ENCODE measurements at places on chromosomes 2 and 18.

DNA sequence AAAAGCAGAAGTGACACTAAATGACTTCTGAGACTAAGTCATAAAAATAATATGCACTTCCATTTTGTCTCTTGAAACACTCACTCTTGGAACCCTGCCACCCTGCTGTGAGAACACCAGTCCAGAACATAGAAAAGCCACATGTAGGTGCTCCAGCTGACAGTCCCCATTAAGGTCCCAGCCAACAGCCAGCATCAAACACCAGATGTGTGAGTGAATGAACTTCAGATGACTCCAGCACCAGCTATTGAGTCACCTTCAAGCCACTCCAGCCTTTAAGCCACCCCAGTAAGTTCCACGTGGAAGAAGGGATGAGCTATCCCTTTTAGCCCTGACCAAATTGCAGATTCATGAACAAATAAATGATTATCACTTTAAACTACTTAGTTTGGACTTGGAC is 31.5 kb upstream of the LGALSL start:
- no peak for DNase-seq

- DNase-seq: no peak
Observed at GRCh38 chr2:45124456-45124855, 115.2 kb upstream of the SIX2 start.

- no peak for DNase-seq
Observed at GRCh38 chr2:96344011-96344410, 8.4 kb downstream of the NCAPH start.

- DNase-seq: no peak
Observed at GRCh38 chr2:223264541-223265193, 212.7 kb downstream of the KCNE4 start.

DNA sequence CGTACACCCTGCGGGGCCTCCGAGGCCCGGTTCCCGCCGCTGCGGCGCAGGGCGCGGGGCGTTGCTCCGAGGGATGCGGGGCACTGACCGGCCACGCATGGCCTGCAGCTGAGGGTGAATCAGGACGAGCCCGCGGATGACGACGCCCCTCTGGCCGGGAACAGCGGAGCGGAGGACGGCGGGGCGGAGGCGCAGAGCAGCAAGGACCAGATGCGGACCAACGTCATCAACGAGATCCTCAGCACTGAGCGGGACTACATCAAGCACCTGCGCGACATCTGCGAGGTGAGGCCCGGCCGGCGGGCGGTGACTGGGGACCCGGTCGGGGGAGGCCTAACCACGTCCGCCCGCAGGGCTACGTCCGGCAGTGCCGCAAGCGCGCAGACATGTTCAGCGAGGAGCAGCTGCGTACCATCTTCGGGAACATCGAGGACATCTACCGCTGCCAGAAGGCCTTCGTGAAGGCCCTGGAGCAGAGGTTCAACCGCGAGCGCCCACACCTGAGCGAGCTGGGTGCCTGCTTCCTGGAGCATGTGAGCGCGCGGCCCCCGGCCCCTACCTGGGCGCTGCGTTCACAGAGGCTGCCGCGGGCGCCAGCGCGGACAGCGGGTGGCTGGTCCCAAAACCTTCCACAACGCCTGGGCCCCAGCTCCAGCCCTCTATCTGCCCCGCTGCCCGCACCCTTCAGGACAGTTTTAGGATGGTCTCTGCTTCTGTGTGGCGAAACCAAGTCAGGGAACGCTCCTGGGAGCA is 53.2 kb downstream of the FAM168B start:
- no peak for DNase-seq

DNA sequence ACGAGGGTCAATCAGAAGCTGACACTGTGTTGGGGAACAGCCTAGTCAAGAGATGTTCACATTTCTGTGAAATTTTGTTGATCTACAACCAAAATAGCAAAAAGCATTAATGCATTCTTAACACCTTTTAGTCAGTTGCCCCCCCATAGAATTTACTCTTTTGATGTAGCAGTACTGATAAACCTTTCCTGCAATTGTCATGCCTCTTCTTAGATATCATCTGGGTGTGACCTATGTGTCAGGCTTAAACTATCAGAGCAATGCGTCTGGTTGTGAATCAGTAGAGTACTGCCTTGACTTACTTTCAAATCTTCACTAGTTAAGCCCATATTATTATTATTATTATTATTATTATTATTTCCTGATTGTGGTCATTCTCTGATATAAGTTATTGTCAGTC is 61.9 kb downstream of the GREB1L start:
- no peak for DNase-seq

DNA sequence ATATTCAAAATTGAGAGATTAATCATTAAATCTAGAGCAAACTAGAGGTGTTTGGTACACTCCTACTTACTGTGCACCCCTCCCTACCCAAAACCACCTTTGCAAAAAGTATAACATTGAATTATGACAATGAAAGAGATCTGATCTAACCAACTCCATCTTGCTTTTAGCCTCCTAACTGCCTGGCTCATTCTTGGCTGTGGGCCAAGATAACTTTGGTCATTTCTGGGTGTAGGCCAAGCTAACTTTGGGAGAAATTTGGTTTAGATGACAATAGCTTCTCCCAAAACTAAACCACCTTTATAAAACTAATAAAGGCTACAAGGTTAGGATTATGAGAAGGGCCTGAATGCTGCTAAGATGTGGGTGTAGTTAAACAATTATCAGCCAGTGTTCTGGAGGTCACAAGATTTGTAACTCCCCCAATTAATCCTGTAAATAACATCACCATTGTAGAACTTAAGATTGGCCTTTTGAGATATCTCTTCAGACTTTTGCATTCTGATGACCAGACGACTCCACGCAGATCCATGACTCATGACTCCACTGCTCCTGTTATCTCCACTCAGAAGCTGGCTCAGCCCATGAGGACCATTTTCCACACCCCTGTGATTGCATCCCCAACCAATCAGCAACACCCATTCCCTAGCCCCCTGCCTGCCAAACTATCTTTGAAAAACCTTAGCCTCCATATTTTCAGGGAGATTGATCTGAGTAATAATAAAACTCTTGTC is 160.2 kb downstream of the FBXO15 start:
- DNase-seq: no peak

GRCh38 chr18:48749768-48750167 is 201.0 kb downstream of the SMAD7 start:
- no peak for DNase-seq

DNA sequence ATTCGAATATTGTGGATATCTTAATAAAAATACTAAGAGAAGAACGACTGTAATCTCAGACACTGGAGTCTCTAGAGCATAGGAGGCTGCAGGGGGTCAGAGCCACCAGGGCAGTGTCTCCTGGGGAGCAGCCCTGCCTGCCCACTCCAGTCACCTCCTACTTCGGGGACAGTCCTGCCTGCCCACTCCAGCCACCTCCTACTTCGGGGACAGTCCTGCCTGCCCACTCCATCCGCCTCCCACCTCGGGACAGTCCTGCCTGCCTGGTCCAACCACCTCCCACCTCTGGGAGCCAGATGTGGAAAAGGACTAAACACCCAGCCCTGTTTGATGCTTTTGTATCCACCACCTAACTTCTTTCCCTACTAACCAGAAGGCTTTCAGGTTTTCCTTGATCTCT is 350.1 kb upstream of the SMIM21 start:
- no peak for DNase-seq

DNA sequence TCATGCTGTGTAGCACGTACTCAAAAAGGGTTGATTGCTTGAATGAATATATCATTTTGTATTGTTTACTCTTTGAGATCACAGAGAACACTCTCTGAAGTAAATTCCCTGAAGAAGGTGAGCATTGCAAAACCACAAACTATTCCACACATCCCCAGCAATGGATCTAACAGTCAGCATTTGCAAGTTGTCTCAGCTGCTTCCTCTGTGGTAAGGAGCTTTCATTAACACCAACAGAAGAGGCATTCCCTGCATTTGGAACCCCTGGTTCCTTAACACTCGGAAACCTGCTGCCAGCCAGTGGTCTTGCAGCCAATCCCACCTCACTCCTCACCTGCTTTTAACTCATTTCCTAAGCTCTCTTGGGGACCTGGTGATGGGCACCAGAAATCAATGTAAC is 108.4 kb downstream of the IRS1 start:
- DNase-seq: no peak

GRCh38 chr2:108634576-108635160 is 84.6 kb upstream of the RANBP2 start:
- no peak for DNase-seq

DNA sequence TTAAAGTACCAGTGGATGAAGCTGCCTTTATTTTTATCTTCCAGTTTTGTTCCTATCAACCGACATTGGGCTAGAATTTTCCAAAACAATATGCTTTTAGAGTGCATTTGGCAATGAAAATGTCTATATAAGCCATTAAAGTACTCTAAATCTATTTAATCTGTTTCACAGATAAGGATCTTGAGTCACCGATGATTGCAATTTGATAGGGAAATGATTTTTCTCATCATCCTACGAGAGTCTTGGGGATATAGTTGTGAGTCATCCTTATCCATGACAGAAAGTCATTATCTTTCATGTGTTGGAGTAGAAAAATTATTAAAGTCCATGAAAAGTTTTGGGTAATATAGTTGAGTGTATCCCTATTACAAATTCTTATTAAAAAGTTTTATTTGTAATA is 26.1 kb downstream of the SLC39A10 start:
- no peak for DNase-seq

- DNase-seq: no peak
Observed at GRCh38 chr18:62105376-62105775, 81.5 kb downstream of the PIGN start.

DNA sequence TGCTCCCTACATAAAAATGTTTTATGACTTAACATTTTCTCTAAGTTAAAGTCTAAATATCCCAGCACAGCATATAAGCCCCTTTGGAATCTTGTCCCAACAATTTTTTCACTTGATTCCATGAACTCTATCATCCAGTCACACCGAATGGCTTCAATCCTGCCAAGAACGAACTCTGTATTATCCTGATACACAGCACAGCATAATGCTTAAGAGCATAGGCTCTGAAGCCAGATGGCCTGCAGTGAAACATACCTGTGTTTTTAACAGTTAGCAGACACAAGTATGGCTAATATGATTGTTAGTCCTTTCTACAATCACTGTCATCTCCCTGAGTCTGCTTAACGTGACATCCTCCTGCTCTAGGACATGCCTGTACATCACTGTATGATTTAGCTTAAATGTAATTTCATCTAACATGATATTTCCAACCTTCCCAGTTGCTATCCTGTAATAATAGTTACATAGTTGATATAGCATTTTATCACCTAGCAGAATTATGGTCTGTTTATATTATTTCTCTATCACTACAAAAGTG is 669.5 kb downstream of the ERBB4 start:
- DNase-seq: no peak

DNA sequence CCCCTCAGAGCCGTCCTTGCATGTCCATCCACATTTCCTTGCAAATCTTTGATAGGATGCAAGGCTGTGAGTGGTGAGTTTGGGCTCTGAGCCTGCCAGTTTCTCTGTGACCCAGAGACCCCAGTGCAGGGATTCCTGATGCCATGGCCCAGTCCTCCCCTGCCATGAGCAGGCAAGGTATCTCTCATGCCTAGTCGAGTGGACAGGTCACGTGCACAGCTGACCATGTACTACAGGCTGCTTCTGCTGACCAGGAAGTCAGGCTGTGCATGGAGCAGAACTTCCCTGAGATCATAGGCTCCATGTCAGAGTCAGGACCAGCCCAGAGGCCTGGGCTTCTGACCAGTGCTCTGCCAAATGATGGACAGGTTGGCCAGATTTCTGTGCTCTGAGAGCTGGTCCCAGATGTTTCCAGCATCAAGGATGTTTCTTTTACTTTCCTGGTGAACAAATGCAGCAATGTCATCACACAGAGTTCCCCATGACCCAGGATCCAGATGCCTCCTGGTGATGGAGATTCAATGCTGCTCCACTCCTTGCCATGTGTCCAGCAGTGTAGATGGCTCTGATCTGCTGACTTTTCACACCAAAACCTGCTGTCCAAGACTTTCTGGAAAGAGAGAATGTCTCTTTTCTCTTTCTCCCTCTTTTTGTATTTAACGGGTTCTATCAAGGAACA is 321.6 kb upstream of the HS6ST1 start:
- no peak for DNase-seq

DNA sequence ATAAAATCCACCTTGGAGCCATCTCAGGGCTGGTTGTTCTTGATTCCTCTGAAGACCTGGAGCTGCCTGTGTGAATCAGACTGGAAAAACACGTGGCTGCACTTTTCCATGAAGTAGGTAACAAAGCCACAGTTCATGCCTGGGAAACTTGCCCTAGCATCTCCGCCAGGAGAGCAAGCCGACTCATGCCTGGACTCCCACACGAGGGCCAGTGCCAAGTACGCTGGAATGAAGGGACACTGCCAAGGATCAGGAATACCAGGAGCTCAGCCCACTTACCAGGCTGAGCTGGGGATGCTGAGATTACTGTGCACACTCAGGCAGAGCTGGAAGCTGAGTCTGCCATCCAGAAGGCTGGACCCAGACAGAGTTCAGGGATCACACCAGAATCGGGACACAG is 10.9 kb upstream of the FHL2 start:
- peak; percentile 75 for DNase-seq

DNA sequence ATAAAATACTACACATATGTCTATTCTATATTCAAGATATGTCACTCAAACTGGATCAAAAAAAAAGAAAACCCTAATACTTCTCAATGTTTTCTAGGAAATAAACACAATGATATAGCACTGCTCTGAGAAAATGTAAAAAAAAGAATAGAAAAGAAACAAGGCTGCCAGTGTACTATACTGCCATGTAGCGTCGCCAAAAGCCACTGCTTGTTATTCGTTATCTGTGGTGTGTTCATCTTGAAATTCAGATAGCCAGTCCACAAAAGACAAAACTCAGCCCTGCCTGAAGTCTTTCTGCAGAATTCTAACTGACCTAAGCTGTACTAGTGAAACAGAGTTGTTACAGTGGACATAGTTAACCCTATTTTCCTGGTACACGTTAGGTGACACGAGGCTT is 12.2 kb upstream of the YPEL5 start:
- DNase-seq: no peak

- no peak for DNase-seq
Observed at GRCh38 chr2:240904216-240905175, 1.6 kb upstream of the CROCC2 start.

DNA sequence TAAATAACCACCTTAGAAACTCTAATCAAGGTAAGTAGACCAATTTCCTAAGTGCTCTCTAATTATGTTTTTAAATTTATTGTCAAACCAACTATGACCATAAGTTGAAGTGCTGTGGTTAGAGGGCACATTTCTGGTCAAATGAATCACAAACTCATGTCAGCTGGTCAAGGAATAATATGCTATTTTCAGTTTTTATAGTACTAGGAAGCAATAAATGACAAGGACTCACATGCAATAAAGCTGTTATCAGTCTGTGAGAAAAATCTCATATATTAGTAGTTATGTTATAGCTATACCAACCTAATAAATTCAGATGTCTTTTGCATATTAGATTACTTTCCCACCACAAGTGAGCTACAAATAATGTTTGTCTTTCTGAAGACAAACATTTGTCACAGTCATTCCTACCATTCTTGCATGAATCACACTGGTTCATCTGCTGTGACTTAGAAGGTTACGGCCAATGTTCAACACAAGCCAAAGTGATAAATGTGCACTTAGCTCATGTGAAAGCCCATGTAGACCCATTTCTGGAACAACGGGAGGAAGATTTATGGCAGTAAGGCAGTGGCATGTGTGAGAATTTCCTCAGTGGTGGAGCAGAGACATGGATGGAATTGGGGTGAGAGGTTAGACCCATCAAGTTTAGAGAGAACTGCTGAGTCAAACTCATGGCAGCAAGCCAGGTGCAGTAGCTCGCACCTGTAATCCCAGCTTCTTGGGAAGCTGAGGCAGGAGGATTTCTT is 27.4 kb upstream of the CCNYL1 start:
- peak; percentile 92 for DNase-seq
